LoVo (cell line): ENCODE measurements at places on chromosomes 6 and 20.

- no peak for DNase-seq
Measured at GRCh38 chr6:106530502-106530901, 98.8 kb downstream of the RTN4IP1 start.

GRCh38 chr6:139296927-139297326 is 5.1 kb upstream of the TXLNB start:
- no peak for DNase-seq

GRCh38 chr6:13718123-13718458 is 6.5 kb upstream of the RANBP9 start:
- no peak for DNase-seq

DNA sequence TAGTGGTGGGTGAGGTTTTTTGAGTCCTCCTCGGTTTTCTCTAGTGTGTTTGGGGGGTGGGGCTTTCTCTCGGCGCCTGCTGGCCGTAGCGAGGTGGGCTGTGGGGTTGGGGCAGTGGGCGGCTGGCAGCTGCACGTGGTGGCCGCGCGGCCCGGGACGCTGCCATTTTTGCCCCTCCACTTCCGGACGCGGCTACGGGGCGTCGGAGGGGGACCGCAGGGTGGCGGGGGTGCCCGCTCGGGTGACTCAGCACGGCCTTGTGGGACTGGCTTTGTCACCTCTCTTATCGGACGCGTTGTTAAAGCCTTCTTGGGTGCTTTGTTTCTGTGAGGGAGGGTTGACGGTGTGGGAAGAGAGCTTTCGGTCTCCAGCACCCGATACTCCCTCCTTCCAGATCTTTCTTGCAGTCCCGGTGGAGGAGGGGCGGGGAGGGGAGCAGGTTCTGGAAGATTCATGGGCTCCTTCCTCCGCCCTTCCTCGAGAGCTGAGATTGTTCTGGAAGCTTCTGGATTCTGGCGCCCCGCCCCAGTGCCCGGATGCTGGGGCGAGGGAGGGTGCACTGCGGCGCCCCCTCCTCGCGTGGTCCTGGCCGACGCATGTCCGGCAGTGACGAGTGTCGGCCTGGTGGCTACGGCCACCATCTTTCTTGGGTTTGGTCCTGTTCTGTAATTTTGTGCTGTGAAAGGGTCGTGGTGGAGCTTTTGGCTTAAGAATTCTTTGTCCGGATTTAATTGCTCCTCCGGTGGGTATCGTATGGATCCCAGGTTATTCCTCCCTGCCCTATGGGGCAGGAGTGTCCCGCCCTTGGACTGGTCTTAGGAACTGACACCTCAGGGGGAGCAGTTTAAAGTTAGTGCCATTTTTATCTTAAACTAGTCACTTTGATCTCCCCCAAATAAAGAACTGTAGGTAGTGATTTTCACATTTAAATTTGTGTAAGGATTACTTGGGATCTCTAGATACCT is 719 bp downstream of the HSP90AB1 start:
- peak; percentile 41 for DNase-seq

DNA sequence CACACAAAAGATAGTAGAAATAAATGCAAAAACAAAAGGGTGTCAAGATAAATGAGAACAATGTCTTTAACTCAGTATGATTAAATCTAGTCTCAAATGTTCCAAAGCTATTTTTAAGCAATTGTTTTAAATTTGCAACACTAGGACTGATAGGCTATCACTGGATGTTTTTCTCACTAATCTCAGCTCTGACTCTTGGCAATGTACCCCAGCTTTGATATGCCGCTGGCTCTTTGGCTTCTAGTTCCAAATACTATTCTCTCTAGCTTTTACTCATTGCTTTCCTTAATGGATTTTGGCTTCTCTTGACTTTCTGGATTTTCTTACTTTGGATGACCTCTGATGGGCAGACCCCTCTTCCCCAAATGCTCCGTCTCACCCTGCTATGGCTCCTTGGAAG is 116.0 kb upstream of the SLC35B3 start:
- DNase-seq, result no peak

DNA sequence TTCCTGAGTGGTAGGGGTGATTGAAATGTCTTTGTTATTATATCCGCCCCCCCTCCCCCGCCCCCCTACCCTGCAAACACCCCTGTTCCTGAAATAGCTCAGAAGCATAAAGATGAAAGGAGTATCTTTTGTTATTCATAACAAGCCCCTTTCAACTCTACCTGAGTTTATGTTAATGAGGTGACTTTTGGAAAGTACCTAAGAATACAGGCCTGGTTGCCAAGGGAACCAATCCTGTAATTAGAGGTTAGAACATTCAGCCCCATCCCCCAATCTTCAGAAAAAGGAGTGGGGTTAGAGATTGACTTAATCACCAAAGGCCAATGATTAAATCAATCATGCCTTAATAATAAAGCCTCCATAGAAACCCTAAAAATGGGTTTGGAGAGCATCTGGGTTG is 979.2 kb upstream of the GJE1 start:
- no peak for DNase-seq

DNA sequence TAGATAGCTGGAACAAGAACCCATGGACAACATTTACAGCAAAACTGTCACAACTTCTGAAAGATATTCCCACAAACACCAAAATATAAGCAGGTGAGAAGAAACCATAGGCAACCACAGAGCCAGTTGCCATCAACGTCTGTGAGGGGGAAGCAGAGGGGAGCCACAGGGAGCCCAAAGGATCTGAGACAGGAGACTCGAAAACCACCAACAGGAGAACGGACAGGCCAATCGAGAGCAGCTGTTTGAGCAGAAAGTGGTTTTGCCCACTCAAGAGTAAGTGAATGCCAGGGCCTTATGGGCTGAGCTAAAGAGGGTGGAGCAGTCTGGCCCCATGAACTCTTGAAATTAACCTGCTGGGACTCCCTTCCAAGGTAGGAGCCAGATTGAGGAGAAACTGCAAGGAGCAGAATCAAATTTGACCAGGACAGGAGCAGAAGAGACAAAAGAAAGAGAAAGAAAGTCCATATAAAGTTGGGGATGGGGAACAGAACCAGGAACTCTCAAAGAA is 195.4 kb downstream of the ANKRD60 start:
- DNase-seq, result no peak

- DNase-seq, result no peak
Measured at GRCh38 chr20:23200413-23200812, 114.3 kb upstream of the CD93 start.

- no peak for DNase-seq
Measured at GRCh38 chr6:42726026-42726425, 3.6 kb upstream of the PRPH2 start.
